ENCODE measurements at places on chromosomes 16 and 17.

DNA sequence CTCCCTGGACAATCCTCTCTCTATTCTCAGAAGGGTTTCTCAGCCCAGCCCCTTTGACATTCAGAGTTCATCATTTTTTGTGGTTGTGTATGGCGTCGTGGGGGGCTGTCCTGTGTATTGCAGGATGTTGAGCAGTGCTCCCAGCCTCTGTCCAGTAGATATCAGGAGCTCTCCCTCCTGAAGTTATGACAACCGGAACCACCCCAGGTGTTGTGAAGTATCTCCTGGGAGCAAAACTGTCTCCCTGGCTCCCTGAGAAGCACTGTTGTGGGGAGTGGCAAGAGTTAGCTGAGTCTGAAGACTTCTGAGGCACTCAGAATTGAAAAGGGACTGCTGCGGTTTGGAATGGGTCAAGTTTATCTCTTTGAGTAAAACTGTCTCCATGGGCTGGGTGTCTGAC lies 55.9 kb upstream of the MGAT5B start:
- DNase-seq: no peak

DNA sequence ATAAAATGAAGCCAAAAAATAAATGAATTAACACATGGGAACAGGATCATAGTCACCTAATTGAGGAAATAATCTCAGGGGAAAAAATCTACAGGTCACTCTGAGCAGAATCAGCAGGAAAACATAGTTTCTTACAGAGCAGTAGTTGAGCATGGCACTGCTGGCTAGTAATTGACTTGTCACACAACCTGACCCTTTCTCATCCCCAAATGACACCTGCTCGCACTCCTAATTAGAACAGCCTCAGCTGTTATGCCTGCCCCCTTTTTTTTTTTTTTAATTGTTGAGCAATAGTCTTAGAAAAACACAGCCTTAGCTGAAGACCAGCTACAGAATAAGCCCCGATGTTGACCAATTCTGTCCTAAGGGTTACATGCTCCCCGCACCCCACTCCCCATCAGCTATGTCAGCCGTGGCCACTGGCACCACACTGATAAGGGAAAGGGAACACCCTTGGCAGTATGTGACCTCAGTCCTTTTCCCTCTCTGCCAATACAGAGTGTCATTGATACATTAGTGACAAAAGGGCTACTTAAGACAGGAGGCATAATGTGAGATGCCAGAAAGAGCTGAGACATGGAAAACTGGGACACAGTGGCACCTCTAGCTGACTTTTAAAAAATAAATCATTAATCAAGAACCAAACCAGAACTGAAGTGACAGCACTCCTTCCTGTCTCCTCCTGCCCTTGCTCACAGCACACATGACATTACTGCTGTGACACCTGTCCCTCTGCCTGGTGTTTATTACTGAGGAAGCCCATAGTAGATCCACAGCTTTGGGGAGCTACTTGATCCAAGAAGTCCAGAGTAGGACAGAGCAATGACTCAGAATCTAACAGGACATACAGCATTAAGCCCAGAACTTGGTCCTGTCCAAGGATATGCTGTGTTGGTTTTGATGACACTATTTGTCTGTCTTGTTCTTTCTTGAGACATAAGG lies 41.7 kb downstream of the WDR59 start:
- DNase-seq: no peak

DNA sequence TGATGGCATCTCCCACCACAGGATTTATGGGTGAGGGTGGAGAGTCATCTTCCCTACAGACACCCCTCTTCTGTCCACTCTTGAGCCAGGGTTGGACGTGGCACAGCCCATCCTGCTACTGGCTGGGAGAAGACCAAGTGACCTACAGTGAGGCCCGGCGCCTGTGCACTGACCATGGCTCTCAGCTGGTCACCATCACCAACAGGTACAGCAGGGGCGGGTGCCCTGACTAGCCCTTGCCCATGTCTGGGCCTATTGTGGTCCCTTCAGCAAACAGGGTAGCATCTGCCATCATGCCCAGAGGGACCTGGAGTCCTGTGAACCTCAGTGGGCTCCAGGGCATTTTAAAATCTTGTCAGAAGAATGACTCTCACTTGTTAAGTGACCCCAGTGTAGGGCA lies 48.2 kb downstream of the MRC2 start:
- DNase-seq: no peak

DNA sequence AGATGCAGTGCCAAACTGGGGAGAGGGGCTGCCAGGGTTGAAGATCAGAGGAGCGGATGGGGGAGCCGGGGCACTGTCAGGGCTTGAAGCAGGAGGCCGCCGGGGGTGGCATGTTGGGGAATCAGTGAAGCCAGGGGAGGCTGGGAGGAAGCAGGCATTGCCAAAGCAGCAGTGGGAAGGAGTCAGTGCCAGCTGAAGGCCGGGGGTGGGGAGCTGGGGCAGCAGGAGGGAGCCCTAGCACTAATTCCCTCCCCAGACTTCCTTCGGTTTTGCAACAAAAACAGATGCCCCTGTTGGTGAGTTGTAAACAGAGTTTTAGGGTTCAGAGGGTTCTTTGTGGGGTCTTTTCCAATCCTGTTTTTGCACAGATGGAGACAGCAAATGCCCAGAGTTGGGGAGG lies 10.9 kb upstream of the TAC4 start:
- DNase-seq: no peak

DNA sequence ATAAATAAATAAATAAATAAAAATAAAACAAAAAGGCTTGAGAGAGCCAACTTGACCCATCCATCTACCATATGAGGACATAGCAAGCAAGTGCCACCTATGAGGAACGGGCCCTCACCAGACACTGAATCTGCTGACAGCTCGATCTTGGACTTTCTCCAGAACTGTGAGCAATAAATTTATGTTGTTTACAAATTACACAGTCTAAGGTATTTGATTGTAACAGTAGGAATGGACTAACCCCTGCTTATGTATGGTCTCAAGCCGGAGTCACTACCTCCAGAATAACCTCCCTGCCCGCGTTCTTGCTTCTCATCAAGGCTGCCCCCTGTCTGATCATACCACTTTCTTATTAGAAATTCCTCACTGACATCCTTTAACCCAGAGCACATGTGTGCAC lies 9.9 kb downstream of the SLC5A11 start:
- DNase-seq: no peak

GRCh38 chr17:9790889-9791876 lies at the start of gene DHRS7C:
DHRS7C (minus strand) TSS chr17:9791592; CDS start chr17:9791284, 308 bp downstream.
- DNase-seq: no peak

DNA sequence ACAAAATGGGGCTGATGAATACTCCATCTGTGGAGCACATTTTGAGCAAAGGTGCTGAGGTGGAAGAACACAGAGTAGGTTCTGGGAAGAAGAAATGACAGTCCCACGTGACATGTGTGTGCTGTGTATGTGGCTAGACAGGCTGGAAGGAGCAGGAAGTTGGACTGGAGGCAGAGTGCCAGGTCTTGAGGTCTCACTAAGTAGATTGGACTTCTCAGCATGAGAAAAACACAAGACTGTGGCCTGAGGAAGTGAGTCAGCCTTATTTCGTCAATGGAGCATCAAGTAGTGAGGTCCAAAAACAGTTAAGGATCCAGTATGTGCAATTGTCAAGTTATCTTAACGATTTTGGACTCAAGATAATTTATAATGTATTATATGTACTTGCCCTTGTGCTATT lies 736.5 kb downstream of the KCNJ2 start:
- no peak for DNase-seq

GRCh38 chr17:45038728-45039634 lies 12.5 kb downstream of the DCAKD start:
- no peak for DNase-seq

- no peak for DNase-seq
Measured at GRCh38 chr17:49703557-49704277, 4.0 kb downstream of the SLC35B1 start.

DNA sequence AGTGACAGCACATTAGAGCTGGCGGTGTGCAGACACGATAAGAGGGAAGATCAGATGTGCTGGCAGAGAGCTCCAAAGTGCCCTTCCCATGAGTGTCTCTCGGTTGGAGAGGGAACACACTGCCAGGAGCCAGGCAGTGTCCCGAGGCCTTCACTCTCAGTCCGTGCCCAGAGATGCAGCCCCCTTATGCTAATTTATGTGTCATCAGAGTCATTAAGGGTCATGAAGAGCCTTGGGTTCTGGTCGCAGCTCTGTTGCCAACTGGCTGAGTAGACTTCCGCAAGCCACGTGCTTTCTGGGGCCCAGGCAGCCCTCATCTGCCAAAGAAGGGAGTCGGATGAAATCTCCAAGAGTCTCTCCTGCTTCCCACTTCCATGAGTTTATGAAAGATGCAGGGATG lies 232.5 kb downstream of the MSI2 start:
- DNase-seq: no peak

GRCh38 chr17:19738757-19739156 lies 9.3 kb downstream of the ALDH3A1 start:
- no peak for DNase-seq

DNA sequence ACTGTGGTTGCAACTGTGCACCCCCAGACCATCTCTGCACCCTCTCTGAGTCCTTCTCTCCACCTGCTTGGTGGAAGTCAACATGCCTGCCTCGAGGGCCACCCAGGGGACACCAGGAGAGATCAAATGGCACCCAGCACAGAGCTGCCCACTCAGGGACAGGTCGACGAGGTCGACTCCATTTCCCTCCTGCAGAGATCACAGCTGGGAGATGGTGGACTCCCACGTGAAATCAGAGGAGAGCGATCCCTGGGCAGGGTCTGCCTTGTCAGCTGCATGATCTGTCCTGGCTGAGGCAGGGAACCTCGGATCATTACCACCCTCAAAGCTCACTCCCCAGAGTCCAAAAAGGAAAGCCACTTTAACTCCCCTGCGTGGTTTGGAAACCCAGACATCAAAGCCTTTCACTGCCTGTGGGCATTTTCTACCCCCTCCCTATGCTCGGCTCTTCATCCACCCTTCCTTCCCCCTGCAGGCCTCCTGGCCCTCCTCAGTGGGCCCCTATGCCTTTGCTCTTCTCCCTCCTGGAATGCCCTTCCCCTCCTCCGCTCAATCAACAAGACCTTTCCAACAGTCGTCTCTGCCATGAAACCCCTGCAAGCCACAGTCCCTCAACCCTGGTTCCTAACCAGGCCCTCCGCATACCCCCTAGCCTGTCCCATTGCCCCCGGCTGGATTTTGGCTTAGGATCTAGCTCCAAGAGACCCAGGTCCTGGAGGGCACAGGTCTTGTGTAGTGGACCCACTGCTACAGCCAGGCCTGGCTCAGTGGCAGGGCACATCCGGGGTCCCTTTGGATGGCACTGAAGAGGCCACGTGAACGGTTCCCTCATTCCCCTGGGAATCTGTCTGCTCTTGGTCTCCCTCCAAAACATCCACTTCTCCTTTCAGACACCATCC lies 103.8 kb upstream of the RPL38 start:
- DNase-seq: no peak

- peak; percentile 88 for DNase-seq
Measured at GRCh38 chr17:8185582-8186445, 4.2 kb downstream of the BORCS6 start.

DNA sequence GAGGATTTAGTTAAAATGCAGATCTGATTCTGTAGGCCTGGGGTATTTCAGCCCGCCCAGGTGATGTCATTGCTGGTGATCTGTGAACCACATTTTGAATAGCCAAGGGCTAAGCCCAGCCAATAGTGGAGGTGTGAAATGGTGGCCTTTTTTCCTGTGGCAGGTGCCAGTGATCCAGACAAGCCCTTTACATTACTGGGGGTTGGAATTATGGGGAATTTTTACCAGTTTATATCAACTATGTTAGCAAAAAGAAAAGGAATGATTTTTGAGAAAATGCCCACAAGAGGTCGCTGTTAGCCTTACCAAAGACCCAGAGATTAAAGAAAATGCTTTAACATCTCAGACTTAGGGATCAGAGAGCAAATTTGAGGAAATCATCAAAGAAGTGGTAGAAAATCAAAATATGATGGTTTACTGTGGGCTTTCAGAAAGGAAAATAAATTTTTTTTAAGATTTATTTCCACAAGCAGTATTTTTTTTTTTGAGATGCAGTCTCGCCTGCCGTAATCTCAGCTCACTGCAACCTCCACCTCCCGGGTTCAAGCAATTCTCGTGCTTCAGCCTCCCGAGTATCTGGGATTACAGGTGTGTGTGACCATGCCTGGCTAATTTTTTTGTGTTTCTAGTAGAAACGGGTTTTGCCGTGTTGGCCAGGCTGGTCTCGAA lies 3.9 kb downstream of the VPS35L start:
- no peak for DNase-seq

- DNase-seq: no peak
Measured at GRCh38 chr17:56110463-56111135, 42.7 kb upstream of the ANKFN1 start.

DNA sequence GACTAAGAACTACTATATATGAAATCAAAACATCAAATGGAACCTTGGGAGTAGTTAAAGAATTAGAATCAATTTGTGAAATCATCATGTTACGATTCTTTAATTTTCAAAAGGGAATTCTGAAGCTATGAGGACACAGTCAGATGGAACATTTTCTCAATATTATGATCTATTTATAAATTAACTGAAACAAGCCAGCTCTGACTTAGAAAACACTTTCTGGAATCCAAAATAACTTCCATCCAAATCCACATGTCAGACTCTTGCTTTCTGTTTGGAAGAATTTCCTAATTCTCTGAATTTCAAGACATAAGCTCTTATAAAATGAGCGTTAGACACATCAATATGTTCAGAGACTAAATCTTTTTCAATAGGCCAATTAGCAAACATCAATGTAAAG lies 737.7 kb upstream of the SOX9 start:
- DNase-seq: no peak
